GM10248 (cell line): ENCODE measurements at places on chromosomes 6 and 20.

DNA sequence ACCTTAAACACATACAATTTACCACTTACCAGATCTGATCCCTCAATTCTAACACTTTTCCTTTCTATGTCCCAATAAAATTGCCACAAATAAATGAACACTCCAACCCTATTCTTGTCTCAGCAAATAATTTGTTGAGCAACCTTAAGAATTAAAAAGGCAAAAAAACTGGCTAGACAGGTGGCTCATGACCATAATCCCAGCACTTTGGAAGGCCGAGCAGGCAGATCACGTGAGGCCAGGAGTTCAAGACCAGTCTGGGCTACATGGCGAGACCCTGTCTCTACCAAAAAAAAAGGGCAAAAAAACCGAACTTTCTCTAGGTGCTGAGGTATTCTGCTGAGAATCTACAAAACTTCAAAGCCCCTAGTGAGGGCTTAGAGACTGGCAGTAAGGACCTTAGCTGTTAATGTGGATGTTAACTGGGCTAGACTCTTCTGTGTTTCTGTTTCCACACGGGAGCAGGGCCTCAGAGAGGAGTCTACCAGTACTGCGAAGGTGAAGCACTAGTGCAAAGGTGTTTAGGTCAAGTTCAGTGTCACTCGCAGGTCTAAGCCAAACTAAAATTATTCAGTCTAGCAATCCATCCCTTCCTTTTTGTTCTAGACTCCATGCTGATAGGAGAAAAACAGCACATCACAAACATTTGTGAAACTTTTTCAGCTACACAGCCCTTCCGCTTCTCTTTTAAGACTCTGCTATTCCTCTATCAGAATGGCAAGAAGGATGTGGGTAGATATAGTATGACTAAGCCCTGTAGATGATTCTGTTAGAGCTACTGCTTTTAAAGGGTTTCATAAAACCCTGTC lies 2.6 kb downstream of the FASTKD5 start:
- peak; percentile 69 for DNase-seq

DNA sequence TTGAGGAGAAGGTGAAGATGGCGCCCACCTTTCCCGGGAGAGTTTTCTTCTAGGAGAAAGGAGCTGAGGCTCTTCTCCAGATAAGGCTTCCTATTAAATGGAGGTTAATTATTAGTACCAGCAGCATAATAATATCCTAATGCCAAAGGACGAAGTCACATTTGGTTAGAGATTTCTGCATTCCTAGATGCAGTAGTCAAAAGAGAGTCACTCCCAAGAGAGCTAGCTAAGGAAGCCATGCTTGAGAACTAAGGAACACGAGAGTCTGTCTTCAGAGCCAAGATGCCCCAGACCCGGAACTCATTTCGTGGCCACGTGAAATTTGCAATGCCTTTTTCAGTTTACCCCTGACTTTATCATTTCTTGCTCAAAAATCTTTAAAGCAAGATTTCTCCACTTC lies 132.7 kb downstream of the TSHZ2 start:
- DNase-seq, result no peak

- DNase-seq, result peak; percentile 33
These were observed 5.3 kb downstream of the LINC00237 start for GRCh38 chr20:21100578-21101452.

DNA sequence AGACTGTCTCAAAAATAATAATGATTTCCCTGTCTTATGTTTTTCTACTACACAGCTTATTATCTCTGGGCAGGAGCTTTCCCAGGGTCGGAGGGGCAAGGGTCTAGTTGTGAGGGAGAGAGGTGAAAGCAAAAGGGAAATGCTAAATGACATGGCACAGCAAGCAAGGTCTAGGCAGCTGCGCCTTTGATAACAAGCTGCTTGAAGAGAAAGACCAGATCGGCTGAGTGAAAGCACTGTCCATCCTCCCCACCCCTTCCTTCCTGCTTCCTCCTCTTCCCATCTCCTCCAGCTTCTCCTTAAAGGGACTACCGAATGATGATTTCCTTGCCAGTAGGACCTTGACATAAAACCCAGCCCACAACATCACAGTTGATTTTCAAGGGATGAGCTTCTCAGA lies 158.1 kb upstream of the AKAP12 start:
- DNase-seq, result no peak

- no peak for DNase-seq
These were observed 680.8 kb upstream of the NRSN1 start for GRCh38 chr6:23445157-23445710.

GRCh38 chr6:1913577-1913976 lies 303.9 kb downstream of the FOXC1 start:
- no peak for DNase-seq

DNA sequence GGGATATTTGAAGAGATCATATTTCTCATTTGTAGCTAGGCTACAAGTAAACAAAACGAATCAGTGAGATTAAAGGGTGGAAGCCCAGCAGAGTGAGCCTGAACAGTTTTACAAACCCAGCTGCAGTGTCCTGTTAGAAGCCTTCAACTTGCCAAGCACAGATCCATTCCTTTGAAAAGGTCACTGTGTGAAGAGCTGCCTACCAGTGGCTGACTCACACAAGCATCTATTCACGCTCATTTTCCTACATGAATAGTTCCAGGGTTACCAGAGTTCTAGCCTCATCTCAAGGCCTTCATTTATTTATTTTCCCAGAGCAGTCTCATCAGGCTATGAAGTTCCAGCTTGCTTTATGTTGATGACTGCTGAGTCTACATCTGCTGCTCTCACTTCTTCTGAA lies 25.7 kb upstream of the MLIP start:
- DNase-seq, result no peak

GRCh38 chr20:32522526-32522775 lies 62.7 kb downstream of the NOL4L start:
- no peak for DNase-seq

GRCh38 chr20:13012886-13013285 lies 4.1 kb downstream of the SPTLC3 start:
- DNase-seq, result no peak
